ENCODE measurements at places on chromosomes 2 and 18.

DNA sequence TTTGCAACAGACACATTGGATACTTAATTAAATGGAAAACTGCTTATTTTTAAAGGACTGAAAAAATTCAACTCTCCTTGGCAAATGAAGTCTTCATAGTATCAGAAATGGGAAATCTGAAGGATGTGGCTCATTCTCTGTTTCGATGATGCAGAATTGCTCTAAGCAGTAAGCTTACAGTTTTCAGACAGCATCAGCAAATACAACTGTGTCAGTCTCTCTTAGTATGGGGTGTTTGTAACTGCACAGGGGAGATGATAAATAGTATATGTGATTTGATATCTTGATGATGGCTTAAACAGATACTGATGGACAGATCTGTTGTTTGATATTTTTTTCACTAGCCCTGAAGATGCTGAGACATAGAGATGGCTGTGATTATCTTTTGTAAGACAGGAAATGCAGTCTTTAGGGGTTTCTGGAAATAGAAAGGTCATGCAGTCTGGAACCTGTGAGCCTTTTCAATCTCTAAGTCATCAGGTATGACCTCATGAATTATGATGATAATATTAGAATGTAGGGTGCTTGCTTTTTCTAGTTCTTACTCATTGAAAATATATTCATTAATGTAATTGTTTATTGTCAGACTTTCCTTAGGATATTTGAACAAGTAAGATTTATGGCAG, 84.2 kb downstream of the SLC4A10 start:
- no peak for DNase-seq

DNA sequence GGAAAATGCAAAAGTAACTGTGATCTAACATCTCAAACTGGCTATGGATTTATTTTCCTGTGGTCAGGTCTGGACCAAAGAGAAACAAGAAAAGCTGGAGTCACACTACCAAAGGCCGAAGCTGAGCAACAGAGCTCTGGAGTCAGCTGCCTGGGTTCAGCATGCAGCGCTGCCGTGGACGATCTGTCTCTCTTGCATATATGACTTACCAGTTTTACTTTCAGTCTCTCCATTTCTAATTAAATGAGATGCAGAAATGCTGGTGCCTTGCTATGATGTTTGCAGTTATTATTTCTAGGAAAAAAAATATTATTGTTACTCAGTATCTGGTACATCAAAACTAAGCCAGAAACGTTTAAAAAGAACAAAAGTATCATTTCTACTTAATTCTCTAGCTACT, 813.2 kb downstream of the RNF144A start:
- DNase-seq: no peak

DNA sequence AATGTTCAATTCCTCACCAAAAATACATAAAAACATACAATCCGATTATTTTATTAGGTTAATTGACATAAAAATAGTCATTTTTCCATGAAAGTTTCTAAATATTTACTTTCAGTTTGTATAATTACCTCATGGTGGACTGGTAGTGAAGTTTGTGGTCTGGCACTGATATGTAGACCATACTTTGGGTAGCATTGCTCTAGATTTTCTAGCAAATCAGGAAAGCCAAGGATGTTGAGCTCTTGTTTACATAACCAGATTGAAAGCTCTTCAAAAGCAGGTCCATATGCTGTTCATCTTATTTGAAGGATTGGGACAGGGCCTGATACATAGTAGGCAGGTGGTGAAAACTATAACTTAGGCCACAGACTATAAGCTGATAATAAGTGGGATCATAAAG, 61.8 kb downstream of the COMMD1 start:
- DNase-seq: no peak

DNA sequence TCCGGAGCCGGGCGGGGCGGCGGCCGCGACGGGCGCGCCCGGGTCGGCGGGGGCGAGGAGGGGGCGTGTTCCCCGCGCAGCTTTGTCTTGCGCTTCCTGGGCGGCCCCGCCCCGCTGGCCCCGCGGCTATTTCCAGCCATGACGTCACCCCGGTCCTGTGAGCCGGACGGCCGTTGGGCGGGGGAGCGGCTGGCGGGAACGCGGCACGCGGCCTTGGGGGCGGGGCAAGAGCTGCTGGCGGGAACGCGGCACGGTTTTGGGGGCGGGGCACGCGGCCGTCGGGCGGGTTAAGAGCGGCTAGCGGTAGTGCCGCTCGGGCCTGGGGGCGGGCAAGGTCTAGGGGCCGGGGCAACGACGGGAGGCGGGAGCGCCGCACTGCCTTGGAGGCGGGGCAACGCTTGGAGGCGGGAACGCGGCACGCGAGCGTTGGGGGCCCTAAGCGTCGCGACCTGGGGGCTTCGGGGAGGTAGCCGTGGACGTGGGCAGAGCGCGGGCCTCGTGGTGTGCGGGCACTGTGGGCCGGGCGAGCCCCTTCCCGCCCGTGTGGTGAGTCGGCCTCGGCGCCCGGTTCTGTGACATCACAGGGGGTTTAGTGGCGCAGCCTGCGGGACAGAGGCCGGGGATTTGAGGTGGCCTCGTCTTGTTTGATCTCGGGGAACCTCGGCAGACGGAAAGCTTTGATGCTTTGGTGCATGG, 704 bp downstream of the KLF11 start:
- DNase-seq: peak; percentile 42

- DNase-seq: no peak
Measured at GRCh38 chr2:141528990-141529389, 601.8 kb downstream of the LRP1B start.

GRCh38 chr2:100137318-100137717, 5.1 kb downstream of the AFF3 start:
- DNase-seq: no peak

- DNase-seq: no peak
Measured at GRCh38 chr2:190655113-190655512, 6.2 kb downstream of the NAB1 start.

- peak; percentile 99 for DNase-seq
Measured at GRCh38 chr2:237500681-237501424, 13.8 kb downstream of the MLPH start.

- no peak for DNase-seq
Measured at GRCh38 chr2:11798701-11799435, 52.4 kb downstream of the LPIN1 start.

- DNase-seq: no peak
Measured at GRCh38 chr2:179349670-179350303, 85.2 kb upstream of the SESTD1 start.

DNA sequence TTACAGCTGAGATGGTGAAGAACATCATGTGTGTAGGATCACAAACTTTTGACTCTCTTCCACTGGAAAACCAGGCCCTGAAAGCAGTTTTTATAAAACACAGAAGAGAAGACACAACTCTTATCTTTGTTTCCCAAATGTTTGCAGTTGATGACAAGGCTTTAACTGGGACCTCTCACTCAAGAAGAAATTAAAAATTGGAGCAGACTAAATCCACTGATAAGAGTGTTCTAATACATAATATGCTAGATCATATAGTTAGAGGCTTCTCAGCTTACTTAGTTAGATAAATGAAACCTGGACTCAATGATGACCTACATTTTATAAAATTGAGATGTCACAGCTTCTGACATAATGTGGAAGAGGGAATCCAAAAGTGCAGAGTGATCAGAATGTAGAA, 158.3 kb upstream of the WDSUB1 start:
- no peak for DNase-seq

GRCh38 chr2:23599667-23600066, 214.7 kb downstream of the KLHL29 start:
- DNase-seq: no peak

GRCh38 chr18:27665264-27665799, 480.2 kb upstream of the CHST9 start:
- DNase-seq: no peak

DNA sequence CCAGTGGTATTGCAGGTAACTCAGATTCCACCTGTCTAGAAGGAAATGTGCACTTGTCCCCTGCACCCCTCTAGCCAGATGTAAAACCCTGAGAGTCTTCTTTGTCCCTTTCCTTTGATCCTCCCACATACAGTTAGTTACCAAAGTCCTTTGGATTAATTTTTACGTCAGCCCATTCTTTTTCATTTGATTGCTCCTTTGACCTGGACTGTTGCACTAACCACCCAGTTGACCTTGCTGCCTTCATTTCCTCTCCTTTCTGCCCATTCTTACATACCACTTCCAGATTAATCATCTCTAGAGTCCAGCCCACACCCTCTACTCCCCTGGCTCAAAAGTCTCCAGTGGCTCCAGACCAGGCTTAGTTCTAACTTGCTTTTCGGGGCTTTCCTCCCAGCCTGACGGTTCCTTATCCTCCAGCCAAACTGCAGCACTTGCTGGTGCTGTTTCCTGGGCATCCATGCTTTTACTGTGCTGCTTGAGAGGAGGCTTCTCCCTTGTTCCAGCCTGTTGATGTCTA, 99.3 kb downstream of the SPTBN1 start:
- DNase-seq: no peak

DNA sequence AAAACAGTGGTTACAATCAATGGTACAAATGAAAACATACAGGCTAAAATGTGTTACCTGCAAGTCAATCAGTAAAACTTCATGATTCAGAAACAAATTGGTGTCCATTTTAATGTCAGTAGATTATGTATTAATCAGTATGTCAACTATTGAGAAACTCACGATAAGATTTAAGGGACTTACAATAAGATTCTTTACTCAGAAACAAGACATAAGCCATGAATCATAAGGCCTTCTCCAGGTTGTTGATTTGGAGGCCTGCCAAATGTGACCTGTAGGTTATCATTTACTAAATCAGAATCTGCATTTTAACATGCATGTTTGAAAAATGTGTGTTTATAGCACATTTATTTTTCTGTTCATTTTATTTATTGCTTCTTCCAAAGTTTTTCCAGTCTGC, 623.1 kb downstream of the CCDC85A start:
- no peak for DNase-seq

GRCh38 chr2:19886261-19886660, 15.5 kb downstream of the TTC32 start:
- DNase-seq: no peak

DNA sequence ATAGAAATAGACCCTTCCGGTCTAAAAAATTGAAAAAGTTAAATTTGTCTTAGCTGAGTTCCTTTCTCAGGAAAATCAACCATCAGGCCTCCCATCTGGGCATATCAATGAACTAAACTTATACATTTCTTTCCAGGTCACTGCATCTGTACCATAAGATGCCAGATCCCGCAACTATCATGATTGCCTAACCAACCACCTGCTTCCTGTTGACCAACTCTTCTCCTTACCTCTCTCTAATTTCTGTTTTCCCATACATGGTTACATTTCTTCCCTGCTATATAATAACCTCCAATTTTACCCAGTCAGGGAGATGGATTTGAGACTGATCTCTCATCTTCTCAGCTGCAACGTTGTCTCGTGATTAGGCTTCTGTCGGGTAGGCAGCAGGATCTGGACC, 228.7 kb downstream of the FSIP2 start:
- no peak for DNase-seq

- DNase-seq: peak; percentile 24
Measured at GRCh38 chr2:31729442-31730092, 148.8 kb upstream of the SRD5A2 start.

- DNase-seq: no peak
Measured at GRCh38 chr2:112634153-112634873, 11.4 kb upstream of the SLC20A1 start.

DNA sequence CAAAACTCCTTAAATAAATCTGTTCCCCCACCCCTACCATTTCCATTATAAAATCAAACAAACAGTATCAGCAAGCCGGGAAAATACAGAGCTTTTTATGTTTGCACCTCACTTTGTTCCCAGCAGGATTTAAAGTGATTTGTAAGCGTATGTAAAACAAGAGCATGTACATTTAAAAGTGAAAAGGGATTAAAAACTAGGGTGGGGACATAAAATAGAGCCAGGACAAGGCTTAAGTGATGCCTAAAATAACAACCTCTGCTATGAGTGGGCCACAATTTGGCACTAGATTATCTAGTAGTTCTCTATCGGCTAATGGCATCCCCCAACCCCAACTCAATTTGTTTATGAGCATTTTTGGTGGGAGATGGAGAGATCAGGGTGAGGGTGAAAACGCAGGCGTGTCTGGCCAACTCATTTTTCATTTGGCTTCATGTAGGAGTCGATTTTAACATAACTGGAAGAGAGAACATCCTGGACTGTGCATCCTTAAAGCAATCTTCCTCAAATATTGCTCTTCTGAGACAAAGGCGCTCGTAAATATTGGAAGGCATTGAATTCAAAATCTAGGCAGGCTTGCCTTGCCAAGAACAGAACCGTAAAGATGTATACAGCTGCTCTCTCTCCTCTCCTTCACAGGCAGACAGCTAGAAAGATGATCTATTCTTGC, 34.5 kb upstream of the TSPYL6 start:
- DNase-seq: no peak

DNA sequence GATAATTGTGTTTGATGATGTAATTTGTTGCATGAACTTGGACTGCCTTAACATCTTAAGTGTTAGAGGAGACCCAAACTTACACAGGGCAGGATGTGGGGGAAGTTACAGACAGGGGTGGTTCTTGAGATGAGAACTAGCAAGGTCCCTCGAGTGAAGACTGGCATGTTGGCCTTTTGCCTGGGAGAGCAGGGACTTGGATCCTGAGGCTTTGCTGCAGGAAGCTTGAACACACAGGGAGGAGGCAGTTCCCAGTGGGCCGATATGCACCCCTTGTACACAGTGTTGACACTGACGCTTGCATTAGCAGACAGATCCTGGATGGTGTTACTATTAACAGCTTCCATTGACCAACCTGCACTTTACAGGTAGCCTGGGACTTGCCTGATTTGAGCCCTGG, 47.5 kb downstream of the CHRNA1 start:
- no peak for DNase-seq

DNA sequence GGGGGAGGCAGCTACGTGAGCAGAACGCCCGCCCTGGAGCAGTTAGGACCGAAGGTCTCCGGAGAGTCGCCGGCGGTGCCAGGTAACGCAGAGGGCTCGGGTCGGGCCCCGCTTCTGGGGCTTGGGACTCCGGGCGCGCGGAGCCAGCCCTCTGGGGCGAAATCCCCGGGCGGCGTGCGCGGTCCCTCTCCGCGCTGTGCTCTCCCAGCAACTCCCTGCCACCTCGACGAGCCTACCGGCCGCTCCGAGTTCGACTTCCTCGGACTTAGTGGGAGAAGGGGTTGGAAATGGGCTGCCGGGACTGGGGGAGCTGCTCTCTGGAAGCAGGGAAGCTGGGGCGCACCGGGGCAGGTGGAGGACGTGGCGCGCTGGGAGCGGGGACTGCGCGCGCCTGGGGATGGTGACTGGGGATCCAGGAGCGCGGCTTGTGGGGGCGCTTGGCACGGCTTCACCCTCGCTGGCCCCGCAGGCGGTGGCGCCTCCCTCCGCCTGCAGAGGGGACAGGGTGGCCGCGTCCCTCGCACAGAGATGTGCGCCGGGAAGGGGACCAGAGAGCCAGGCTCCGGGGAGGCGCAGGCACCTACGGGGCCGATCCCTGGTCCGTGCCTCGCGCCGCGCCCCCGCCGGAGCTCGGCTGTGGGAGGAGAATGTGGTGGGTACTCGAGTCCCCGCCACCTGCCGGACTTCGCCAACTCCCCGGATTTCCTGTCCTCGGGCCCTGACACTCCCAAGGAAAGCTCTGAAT, 688 bp downstream of the CDH20 start:
- DNase-seq: no peak

GRCh38 chr18:9173770-9174233, 37.2 kb downstream of the ANKRD12 start:
- no peak for DNase-seq

- DNase-seq: no peak
Measured at GRCh38 chr2:167293172-167293781, 405.0 kb downstream of the XIRP2 start.

- no peak for DNase-seq
Measured at GRCh38 chr2:173808718-173809117, 156.5 kb downstream of the SP3 start.

All from AG09309 (cell line).